ENCODE measurements at places on chromosomes 1 and 21.

DNA sequence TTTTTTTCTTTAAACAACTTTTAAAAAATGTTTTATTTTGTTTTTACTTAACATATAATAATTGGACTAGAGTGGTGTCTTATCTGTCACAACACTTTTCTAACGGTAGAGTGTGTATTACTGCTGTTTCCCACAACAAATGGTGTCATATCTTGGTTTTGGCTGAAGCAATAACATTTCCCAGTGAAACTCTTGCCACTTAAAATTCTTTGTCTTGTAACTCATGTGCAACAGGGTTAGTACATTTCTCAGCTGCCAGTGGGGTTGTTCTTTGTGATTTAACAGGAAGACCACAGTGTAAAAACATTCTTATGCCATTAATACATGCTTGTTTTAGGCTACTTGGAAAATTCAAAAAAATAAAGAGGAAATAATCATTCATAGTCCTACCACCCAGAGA is 43.5 kb downstream of the ALPL start:
- DNase-seq: peak; percentile 56
- no peaks in the 10 kb centered on the region for H3K36me3 ChIP-seq
- H3K27ac ChIP-seq: peak overlapping the region; percentile 90
- no peak overlapping the region for H3K4me3 ChIP-seq
- H3K27me3 ChIP-seq: no peaks in the 10 kb centered on the region

DNA sequence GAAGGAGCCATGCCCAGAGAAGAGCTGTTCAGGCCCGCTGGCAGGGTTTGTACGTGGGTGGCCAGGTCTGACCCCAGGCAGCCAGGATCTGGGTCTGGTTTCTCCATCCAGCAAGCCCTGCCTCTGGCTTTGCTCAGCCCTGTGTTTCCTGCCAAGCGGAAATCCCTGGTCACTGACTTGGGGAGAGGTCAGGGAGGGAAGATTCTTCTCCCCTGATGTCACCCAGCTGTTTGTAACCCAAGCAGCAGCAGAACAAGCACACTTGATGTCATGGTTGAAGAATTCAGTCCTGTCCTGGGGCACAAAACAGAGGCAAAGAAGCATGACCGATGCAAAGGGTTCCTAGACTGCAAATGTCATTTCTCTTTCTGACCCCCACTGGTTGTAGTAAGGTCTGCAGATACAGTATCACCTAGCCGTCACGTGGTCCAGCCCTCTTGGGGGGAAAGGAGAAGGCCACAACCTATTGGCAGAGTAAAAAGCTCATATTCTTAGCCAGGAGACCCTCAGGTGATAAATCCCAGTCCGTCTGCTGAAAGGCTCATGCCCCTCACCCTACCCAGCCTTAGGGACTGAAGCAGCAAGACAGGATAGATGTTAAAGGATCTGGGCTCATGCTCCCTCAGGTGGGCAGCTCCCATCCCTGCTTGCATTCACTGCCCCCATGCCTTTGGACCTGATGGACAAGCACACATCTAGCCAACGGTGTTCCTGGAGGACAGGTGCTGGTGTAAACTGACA is 120.9 kb downstream of the SYT2 start:
- peak overlapping the region; percentile 89 for H3K27ac ChIP-seq
- peaks cover 84% of the 10 kb centered on the region for H3K4me1 ChIP-seq
- no peaks in the 10 kb centered on the region for H3K36me3 ChIP-seq
- H3K4me3 ChIP-seq: no peak overlapping the region
- DNase-seq: peak; percentile 99
- H3K27me3 ChIP-seq: no peaks in the 10 kb centered on the region

- DNase-seq: peak; percentile 50
- no peaks in the 10 kb centered on the region for H3K36me3 ChIP-seq
- H3K27me3 ChIP-seq: peaks cover 54% of the 10 kb centered on the region
- no peak overlapping the region for H3K4me3 ChIP-seq
- no peak overlapping the region for H3K27ac ChIP-seq
Measured at GRCh38 chr1:9196129-9197040, 38.2 kb upstream of the H6PD start.

DNA sequence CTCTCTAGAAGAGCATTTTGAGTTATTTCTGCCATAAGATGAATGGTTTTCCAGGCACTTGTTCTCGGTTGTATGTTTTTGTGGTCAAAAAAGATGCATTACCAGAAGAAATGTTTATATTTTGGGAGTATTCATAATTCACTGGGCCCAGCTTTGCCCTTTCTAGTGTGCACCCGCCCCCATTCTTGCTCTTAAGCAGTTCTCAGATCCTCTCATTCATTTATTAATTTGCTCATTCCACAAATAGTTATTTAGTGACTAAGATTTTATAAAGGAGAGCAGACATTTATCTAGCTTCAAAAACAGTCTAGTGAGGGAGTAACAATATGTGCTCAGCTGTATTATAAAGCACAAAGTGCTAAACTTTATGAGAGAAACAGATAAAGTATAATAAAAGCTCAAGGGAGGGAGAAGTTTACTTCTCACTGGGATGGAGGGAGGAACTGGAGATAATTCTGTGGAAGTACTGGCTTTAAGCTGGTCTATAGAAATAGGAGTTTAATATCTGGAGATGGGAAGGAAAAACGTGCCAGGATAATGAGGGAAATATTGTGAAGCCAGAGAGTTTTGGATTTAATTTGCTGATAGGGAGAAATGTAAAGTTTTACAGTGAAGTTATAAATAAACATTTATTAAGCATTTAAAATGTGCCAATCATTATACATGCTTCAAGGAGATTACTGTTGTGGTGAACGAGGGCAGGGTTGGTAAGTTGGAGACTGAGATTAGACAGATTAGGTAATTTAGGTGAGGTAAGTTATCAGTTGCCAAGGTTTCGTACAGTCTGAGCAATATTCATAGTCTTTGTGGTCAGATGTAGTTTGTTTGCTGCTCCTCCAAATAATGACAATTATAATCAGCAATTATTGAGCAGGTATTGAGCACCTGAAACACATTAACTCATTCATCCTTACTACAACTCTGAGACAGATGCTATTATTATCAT is 9.1 kb upstream of the MACF1 start:
- peaks cover 31% of the 10 kb centered on the region for H3K4me1 ChIP-seq
- DNase-seq: no peak
- H3K27me3 ChIP-seq: no peaks in the 10 kb centered on the region
- H3K27ac ChIP-seq: no peak overlapping the region
- H3K36me3 ChIP-seq: no peaks in the 10 kb centered on the region

DNA sequence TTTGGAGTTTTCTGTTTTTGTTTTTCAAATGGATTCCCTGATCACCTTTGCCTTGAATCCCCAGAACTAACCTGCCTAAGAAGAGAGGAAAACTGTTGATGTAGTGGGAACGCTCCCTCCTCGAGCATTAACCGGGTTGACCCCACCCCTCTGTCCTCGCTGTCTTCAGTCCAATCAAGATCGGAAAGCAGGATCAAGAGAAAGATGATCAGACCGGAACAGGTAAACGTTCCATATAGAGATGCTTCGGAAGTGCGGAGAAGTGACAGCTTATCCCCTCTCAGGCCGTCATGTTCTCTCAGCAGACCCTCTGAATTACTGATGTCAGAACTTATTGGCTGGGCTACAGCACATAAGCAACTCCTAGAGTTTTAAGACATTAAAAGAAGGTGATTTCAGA is 800 bp upstream of the FAM163A start:
- no peak overlapping the region for H3K4me3 ChIP-seq
- DNase-seq: no peak
- no peak overlapping the region for H3K27ac ChIP-seq
- H3K4me1 ChIP-seq: no peaks in the 10 kb centered on the region
- no peaks in the 10 kb centered on the region for H3K27me3 ChIP-seq

Data from SJCRH30 (cell line).